ENCODE measurements at places on chromosomes 16 and 17. TPM values are rescaled to one million over a fixed set of nuclear protein-coding genes. Genes with fewer than 3 reads are reported as not detected.

DNA sequence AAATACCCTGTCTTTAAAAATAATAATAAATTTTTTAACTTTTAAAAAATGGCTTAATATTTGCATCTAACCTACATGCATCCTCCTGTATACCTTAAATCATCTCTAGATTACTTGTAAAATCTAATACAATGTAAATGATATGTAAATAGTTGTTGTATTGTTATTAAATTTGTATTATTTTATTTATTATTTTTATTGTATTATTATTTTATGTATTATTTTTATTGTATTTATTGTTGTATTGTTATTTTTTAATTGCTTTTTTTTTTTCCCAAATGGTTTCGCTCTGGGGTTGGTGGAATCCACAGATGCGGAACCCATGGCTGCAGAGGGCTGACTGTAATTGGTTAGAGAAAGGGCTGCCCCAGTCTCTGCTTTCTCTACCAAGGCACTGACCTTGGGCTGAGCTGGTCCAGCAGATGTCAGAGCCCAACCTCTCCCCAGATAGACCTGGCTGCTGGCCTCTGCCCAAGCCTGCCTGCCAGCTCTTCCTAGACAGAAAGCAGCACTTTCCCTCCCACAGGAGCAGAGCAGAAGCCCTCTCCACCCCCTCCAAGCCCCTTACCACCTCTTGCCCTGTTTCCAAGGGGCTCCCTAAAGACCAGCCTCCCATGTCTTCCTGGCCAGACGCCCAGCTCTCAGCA is 183.8 kb downstream of the GSG1L start:
- no peak for DNase-seq

DNA sequence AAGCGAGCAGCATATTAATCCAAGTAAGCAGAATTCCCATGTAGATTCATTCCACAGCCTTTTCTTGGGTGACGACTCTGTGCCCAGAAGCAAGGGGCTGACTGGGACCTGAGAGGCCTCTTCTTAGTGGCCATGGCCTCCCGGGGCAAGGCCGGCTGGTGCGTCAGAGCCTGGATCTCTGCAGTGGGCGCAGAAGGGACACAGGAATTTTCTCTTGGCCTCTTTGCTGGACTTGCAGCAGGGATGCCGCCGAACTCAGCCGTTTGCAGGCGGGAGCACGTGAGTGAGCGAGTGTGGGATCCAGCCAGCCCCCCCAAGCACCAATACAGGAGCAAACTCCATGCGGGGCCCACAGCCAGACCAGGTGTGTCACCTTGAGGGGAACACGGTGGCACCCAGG is 151.8 kb downstream of the RPTOR start:
- DNase-seq: no peak

DNA sequence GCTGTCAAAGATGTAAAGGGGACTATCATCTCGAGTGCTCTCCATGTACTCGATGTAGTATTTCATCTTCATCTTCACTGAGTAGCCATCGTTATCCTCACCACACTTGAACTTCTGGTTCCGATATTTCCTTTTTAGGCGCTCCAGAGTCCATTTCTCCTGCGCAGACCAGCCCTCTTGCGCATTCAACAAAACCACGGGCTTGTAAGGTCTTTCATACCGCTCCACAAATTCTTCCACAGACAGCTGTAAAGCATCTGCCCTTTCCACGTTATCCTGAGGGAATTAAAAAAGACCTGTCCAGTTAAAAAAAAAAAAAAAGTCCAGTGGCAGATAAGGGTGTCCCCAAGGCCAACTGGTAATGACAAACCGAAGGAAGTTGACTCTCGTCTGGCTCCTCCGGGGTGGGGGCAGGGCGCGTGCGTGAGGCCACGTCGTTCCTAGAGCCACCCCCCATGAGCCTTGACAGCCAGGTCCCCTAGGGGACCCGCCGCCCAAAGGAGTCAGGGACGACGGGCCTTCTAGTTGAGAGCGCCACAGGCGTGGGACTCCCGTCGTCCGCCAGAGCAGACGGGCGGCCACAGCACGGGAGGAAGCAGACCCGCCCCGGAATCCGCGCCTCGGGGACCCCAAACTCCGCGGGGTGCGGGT is 701 bp downstream of the JMJD6 start:
- DNase-seq: peak; percentile 85

DNA sequence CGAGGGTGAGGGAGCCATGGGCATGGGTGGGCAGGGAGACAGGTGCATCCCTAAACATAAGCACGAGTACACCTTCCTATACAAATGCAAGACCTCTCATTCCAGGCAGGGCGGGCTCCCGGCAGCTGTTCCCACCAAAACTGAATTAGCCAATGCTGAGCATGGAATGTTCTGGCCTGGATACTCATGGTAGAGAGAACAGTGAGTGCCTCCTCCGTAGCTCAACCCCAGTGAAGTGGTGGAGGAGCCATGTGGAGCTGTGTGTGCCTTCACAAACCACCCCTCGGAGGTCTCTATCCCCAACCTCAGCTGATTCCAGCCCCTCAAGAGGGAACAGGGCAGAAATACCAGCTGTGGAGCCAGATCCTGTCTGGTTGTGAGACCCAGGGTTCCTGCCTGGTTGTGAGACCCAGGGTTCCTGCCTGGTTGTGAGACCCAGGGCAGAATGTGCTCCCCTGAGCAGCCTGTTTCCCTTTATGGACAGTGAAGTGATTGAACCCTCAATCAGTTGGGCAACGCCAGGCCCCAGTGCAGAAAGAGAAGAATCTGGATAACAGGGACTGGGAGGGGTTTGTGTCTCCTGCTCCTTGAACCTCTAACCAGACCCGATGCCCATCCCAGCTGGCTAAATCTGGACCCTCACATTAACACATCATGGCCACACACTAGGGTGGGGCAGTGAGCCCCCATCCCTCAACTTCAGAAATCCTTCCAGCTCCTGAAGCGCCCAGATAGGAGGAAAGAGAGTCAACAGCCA is 2.4 kb upstream of the CDH16 start:
- no peak for DNase-seq

DNA sequence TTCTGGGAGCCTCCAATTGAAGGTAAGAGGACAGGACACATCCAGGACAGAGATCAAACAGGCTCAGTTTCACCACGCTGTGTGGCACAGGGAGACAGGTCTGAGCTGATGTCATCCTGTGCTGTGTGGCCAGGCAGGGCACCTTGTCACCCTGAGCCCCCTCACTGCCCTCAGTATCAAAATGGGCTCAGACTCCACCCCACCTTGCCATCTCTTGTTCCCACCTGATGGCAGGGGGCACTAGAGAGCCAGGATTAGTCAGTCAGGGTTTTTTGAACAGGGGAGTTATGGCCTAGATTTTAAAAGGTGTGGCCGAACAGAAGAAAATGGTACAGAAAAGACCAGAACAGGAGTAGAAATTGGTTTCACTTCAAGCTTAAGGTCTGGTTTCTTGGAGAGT is 2.6 kb downstream of the KAT2A start:
- no peak for DNase-seq

DNA sequence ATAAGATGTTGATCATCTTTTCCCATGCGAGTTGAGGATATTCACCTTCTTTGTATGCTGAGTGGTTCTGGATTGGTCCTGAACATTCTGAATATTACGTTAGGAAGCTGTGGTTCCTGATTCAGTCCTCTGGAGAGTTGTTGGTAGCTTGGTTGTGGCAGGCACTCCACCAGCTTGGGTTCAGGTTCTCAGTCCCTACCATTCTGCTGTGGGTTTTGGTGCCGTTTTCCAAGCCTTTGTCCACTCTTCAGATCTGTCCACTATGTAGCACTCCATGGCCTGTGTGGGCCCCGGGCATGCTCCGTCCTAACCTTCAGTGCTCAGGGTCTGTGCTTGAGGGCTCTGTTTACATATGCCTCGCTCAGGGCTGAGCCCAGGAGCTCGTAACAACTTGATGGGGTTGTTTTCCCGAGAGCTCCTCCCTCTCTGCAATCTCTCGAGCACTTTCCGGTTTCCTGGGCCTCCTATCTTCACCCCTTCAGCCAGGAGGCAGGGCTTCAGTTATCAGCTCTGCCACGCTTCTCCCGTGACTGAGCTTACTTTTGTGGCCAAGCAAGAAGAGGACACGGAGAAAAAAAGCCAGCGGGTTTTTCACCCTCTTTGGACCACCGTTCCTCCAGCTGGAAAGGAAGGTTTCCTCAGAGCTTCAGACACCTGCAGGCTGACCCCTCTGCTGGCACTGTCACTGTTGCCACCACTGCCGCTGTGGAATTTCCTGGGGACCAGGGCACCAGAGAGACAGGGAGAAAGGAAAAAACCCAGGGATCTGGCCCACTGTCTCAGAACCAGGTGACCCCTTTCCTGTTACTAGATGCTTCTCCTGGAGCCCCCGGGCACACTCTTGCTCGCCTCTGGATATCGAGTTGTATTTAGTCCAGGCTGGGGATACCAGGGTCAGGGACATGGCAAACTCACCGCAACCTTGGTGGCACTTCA is 19.6 kb downstream of the KIAA0513 start:
- no peak for DNase-seq

GRCh38 chr17:69608808-69609472 is 194.4 kb downstream of the MAP2K6 start:
- no peak for DNase-seq

- DNase-seq: no peak
These were observed 3.2 kb downstream of the CCR7 start for GRCh38 chr17:40561871-40562611.

- DNase-seq: no peak
These were observed 80.6 kb downstream of the MGAT5B start for GRCh38 chr17:76948726-76949342.

DNA sequence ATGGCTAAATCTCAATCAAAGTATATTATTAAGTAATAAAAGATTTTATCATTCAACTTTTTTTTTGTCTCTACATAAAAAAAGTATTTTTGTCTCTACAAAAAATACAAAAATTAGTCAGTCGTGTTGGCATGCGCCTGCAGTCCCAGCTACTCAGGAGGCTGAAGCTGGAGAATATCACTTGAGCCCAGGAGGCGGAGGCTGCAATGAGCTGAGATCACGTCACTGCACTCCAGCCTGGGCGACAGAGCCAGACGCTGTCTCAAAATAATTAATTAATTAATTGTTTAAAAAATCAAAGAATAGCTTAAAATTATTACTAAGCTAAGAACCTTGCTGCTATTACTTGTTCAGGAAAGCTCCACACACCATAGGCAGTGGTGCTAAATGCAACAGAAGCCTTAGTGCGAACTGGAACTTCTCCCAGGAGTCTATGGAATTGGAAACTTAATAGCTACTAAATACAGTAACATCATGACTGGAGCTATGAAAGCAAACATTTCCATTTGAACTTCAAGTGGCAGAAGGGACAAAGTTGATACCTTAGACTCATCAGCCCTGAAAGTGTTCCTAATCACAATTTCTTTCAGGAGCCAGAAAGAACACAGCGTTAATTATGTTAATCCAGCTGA is 22.6 kb downstream of the ADCY9 start:
- DNase-seq: peak; percentile 44

GRCh38 chr17:79189305-79189704 is 114.7 kb downstream of the ENGASE start:
- DNase-seq: no peak

TSPAN10 gene
- 0.37 TPM for total RNA-seq

KRTAP16-1 gene
- total RNA-seq: not detected

ATF7IP2 gene
- total RNA-seq: 34.4 TPM

ABCC11 gene
- total RNA-seq: 0.48 TPM

DNA sequence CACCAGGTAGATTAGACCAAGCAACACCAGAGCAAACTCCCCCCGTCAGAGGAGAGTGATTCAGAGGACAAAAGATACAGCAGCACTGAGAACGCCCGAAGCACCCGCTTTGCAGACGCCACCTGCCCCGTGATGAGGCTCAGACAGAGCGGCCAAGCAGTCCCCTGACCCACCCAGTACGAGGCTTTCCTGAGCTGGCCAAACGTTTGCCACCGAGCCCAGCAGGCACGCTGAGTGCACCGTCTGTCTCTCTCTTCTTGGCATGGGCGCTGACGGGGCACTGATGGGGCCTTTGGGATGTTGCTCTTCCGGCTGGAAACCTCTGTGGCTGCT is 19.4 kb upstream of the WDR45B start:
- no peak for DNase-seq

DNA sequence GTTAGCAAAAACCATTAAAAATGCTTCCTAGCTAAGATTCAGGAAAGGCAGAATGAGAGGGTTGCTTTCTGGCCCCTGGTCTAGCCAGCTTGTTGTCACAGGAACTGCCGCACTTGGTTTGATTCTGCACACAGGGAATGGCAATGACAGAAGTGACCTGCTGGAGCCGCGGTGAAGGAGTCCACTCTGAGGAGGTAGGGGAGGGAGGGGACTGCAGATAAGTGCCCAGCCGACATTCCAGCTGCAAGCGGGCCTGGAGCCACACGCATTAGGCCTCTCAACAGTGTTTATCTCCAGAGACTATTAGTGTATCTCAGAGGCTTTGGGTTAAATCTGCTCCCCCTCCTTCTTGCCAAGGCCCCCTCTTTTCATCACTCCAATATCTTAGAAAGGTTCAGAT is 38.6 kb downstream of the CDRT15 start:
- DNase-seq: peak; percentile 68

CES4A gene
- 8.2 TPM for total RNA-seq

GRCh38 chr16:85265161-85265784 is 153.0 kb upstream of the CIBAR2 start:
- DNase-seq: no peak

PTGES3L gene
- 47.1 TPM for total RNA-seq

- no peak for DNase-seq
These were observed 418 bp downstream of the SOCS3 start for GRCh38 chr17:78359321-78359996.

GRCh38 chr17:67431249-67432015 is 54.4 kb downstream of the PITPNC1 start:
- DNase-seq: no peak

- DNase-seq: no peak
These were observed 29.0 kb upstream of the ASIC2 start for GRCh38 chr17:33322063-33322462.

DNA sequence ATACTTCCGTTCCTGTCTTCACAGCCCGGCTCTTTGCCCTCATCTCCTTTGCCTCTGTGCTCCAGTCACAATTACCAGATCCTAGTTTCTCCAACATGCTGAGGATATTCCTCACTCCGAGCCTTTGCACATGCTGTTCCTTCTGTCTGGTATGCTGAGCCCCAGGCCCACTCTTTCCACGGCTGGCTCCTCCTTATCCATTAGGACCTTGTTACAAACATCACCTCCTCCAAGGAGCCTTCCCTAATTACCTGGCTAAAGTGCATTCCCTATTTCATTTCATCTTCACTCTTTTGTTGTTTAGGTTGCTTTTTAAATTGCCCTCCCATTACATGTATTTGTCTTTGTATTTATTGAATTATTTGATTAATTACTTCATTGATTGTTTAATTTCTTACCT is 14.9 kb upstream of the ADGRG1 start:
- no peak for DNase-seq
